Activated CD4-positive, alpha-beta T cell treated with anti-CD3 and anti-CD28 coated beads for 36 hours (primary cell): ENCODE measurements at places on chromosomes 2 and 18. TPM values are rescaled to one million over a fixed set of nuclear protein-coding genes. Genes with fewer than 3 reads are reported as not detected.
A peak's percentile ranks its signal among the peaks of the same experiment; 100 is the strongest.

GRCh38 chr2:97998431-97999005 lies 2.8 kb upstream of the TMEM131 start:
- DNase-seq: no peak

DNA sequence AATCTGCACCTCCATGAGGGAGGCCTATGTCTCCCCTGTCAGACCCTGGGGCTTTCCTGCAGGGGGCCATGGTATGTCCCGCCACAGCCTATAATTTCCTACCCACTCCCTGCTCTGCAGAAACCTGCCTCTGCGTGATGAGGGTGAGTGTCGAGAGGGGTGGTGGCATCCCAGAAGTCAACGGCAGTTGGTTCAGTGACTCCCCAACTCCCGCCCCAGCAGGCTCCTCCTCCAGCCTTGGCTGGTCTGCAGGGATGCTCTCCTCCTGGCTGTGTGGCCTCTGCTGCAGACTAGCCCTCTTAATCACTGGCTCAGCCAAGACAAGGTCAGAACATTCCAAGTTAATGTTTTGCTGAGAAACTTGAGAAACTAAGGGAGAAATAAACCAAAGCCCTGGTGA lies 13.3 kb downstream of the CELF4 start:
- DNase-seq: no peak

DNA sequence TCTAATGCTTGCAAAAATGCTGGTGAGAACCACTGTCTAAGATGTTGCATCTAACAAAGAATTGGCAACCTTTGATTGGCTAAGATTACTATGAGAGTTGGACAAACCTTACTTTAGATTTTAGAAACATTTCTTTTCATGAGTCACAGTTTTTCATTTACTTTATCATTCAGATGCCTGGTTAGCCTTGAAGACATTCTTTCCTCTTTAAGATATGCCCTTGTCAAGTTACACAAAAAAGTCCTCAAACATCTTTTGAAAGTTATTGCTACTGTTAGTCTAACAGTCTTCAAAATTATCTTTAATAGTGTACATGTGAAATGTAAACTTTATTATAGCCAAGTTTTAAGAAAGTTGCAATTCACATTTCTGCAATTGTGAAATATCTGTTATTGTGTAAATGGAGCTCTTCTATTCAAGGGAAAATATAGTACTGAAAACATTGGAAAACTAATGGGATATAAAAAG lies 276.3 kb downstream of the RND3 start:
- no peak for DNase-seq

DNA sequence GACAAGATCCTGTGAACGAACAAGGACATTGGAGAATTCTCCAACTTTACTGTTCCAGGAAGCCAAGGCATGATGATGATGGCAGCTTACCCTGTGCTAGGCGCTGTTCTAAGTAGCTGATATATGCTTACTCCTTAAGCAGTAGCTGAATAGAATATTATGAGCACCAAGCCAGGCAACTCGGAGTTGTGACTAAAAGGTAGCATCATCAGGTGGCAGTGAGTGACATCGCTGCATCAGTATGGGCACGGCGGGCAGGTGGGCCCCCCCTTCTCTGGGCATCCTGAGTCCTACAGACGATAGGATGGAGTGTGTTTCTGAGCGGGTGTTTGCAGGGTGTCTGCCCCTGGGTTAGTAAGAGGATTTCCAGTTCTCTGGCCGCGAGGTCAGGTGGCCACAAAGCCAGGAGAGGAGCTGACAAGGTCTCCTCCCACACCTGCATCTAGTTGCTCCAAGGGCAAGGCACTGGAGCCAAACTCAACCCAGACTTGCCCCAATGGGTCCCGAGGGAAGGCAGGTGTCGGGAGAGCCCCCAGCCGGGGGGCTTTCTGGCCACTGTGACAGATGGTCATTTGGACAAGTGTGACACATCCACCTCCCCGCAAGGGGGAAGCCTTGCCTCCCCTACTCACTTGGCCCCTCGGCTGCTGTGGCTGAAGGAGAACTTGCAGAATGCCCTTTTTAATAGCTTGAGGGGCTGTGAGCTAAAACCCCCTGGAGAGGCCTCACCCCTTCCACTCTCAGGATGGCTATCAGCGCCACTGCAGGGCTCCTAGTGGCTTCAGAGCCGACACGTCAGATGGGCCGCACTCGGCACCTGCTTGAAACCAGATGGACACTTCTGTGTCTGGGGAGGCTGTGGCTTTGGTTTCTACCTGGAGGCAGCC lies 55.5 kb downstream of the CRACDL start:
- no peak for DNase-seq

DNA sequence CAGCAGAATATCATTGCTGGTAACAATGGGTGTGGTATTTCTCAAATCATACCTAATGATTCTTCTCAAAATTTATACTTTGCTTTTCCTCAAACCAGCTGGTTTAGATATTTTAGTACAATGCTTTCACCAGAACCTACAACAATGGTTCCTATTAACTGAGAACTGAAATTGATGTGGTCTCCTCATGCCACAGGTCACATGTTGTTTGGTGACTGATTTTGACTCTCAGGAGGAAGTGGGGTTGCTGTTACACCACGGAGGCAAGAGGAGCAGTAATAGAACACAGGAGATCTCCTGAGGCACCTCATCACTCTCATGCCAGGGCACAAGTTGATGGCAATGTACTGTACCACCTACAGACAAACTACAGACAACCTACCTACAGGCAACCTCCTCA lies 3.0 kb upstream of the CEP68 start:
- peak; percentile 39 for DNase-seq

DPYSL5 gene
- 0.09 TPM for total RNA-seq

DNA sequence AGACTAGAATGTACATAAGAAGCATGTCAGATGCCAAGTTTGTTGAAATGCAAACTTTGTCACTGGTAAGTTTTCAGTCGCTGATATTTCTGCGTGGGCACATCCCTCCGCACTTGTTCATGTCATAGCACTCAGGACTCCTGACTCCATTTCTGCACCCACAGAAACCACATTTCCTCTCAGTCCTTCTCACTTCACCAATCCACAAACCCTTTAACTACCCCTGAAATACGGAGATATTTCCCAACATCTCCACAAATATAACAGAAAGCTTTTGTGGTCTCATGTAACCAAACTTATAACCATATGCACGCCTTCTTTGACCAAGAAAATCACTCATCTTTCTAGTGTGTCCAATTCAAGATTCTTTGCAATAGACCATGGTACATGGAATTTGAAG lies 276.9 kb upstream of the ERBB4 start:
- peak; percentile 31 for DNase-seq

DNA sequence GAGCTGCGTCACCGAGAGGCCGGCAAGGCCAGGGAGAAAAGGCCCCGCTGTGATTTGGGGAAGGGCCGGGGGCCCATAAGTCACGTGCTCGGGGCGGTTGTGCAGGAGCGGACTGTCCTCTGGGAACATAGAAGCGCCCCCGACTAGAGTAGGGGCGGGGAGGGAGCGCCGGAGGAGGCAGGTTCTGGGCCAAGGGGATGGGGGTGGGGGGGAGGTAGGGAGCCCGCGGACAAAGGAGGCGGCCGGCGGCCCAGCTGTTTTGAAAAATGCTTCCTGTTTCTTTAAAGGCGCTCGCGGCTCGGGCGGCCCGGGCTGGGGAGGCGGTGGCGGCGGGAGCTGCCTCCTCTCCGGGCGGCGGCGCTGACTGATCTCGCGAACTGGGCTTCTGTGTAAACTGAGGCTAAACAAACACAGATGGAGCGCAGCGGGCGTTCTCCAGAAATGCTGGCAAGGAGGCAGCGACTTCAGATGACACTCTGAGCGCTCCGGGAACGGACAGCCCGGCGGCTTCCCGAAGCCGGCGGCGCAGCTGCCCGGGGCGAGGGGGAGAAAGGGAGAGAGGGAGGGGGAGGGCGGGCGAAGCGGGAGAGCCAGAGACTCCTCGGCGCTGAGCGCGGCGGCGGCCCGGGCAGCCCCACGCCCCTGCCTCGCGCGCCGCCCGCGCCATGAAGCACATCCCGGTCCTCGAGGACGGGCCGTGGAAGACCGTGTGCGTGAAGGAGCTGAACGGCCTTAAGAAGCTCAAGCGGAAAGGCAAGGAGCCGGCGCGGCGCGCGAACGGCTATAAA lies at the start of gene ATOH8:
ATOH8 (plus strand) TSS at position 467 of the 788 bp plus-strand sequence; CDS start at position 666, 199 bp downstream.
- peak; percentile 55 for DNase-seq

RAX gene
- not detected for total RNA-seq

GRCh38 chr2:237291138-237291792 lies 122.7 kb downstream of the COL6A3 start:
- DNase-seq: peak; percentile 74

SERPINB4 gene
- not detected for total RNA-seq

DNA sequence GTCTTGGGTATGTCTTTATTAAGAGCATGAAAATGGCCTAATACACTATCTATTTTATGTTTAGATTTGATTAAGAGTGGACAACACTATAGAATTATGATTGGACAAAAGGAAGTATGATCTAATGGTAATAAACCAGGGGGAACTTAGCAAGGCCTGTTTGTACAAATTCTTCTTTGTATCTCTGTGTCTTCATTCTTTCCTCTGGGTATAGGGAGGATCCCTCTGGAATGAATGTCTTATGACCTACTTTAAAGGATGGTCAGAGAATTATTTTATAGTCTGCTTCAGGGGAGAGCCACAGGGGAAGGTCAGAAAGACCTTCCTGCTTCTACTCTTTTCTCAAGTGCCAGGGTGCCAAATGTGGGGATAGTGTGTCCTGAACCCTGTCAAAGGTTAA lies 42.8 kb upstream of the FANCL start:
- DNase-seq: no peak

PROKR1 gene
- total RNA-seq: not detected

GRCh38 chr2:172467382-172467781 lies 40.0 kb downstream of the ITGA6 start:
- DNase-seq: peak; percentile 34

PTPRN gene
- total RNA-seq: 0.43 TPM

- DNase-seq: no peak
These were observed 5.6 kb downstream of the TANK start for GRCh38 chr2:161165811-161166210.

DNA sequence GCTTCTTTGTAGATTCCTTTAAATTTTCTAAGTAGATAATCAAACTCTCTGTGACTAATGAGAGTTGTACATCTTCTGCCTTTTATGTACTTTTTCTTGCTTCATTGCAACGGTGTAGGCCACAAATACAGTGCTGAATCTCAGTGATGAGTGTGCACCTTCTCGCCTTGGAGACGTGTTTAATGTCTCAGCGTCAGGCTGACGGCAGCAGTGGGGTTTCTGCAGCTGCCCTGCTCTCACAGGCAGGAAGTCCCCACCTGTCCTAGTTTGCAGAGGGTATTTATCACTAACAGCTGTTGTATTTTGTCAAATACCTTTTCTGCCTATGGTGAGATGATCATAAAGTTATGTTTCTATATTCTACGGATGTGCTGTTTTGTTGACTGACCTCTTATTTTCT lies 13.3 kb downstream of the AGXT start:
- DNase-seq: no peak

DNA sequence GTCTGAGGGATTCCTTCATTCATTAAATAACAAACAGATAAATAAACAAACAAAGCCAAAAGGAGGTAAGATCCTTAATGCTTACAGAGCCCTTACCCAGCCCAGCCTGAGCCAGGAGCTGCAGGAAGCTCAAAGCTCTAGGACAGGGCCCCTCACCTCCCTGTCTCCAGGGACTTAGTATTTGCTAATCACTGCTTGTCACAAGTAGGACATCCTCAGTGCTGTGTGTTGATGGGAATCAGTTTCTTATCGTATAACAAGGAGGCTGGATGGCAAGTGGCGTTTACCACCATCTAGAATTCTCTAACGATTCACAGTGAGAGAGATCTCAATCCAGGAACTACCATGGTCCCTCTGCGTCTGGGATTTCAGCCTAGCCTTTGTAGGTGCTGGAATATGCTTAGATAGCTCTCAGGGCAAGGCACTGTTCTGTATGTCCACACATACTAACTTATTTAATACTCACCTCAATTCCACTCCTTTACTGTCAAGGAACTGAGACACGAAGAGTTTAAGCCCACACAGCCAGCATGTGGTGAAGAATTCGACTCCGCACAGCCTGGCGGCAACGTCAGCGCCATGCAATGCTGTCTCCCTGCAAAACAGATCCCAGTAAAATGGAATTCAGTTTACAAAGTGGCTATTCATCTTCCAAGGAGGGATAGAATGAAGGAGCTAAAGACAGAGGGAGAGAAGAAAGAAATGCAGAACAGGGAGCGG lies 164.8 kb downstream of the MYCN start:
- DNase-seq: no peak

DSG4 gene
- total RNA-seq: not detected
